NCI-H82 (cell line): ENCODE measurements at places on chromosomes 2 and 18.

GRCh38 chr2:3198119-3198518 is 179.5 kb downstream of the EIPR1 start:
- DNase-seq = peak; percentile 57

GRCh38 chr18:58091099-58091611 is 47.1 kb downstream of the NEDD4L start:
- no peak for DNase-seq

DNA sequence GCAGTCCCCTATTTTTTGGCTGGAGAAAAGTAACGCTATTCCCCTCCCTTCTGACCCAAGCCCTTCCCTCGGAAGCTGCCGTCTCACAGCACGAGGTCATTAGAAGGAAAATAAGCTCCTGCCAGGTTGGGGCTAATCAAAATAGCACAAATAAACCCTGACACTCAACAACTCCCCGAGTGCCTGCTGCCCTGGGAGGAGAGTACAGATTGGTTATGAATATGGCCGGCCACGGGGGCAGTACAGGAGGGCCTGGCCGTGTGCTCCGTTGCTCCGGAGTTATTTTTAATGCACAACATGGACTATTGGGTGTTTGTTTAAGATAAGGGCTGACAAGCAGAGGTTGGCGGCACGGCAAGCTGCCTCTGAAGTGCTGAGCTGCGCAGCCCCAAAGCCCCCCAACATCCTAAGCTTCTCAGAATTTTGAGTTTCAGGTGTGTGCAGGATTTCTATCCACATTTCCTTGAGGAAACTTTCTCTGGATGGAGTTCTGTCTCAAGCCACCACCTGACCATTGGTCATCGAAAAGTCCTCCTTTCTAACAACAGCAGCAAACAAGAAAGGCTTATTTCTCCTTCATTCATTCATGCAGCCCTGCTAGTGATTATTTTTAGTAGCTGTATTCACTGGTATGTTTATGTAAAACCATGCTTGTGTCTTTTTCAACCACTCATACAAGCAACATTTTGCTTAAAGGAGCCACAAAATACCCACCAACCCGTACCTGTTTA is 58.7 kb downstream of the PAX3 start:
- no peak for DNase-seq

- no peak for DNase-seq
Measured at GRCh38 chr2:159922563-159922962, 124.6 kb upstream of the CD302 start.

GRCh38 chr18:13831864-13832508 is 8.0 kb downstream of the MC5R start:
- peak; percentile 9 for DNase-seq

DNA sequence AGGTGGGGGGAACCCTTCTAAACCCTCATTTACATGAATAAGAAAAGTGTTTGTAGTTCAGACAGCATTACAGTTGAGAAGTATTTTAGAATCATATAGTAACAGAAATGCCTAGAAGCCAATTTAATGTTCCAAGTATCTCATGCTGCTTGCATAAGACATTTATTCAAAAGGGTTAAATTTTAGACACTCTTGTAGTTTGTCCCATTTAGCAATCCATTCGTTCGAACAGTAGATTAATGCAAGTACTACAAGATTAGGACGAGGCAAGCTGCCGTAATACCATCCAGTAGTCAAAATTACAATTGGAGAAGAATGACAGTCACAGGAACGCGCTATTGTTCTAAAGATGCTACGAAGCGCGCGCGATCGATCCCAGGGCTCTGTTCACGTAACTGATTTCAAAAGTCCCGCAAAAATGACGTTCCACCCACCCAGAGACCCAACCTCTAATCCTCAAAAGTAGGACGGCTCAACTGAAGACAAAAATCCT is 1.2 kb downstream of the TMEM237 start:
- peak; percentile 92 for DNase-seq

DNA sequence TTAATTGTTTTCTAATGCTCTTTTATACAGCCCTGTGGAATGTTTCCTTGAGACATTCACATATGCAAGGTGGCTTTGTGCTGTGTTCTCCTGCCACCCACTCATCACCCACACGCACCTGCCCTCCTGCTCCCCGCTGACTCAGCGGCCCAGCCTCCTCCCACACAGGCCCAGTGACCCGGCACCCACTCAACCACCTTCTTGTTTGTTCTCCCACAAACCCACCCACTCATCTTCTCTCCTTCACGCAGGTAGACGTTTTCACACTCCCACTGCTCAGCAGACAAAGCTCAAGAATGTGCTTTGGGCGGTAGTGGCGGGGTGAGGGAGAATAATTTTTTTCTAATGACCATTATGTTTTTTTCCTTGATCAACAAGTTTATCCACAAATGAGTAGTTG is 28.6 kb upstream of the NEMP2 start:
- DNase-seq = no peak

DNA sequence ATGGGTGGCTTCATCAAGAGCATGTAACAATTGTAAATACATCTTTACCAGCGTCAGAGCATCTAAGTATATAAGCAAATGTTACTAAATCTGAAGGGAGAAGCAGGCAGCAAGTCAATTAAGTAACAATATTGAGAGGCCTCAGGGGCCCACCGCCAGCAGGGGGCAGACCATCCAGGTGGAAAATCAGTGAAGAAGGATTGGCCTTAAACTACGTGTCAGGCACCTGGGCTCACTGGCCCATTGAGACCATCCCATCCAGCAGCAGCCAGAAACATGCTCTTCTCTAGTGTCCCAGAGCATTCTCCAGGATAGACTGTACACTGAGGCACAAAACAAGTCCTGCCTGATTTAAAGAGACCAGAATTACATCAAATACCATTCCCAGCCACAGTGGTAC is 96.2 kb upstream of the SNTG2 start:
- peak; percentile 55 for DNase-seq

DNA sequence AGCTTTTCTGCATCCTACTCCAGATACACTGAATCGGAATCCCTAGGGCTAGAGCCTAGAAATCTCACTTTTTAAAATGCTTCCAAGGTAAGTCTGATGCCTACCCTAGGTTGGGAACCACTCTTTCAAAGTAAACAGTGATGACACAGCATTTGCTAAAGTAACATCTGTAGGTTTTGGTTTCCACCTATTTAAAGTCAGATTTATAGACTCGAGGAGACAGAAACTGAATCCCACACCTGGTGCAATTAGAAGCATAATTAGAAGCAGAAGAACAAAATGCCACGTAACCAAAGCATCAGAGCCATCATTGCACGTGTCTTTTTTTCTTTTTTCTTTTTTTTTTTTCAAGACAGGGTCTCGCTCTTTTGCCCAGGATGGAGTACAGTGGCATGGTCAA is 40.9 kb downstream of the PDK1 start:
- DNase-seq = no peak

- DNase-seq = no peak
Measured at GRCh38 chr2:147806846-147807245, 38.0 kb upstream of the ACVR2A start.

GRCh38 chr18:57320603-57321002 is 31.8 kb upstream of the ST8SIA3 start:
- DNase-seq = no peak

DNA sequence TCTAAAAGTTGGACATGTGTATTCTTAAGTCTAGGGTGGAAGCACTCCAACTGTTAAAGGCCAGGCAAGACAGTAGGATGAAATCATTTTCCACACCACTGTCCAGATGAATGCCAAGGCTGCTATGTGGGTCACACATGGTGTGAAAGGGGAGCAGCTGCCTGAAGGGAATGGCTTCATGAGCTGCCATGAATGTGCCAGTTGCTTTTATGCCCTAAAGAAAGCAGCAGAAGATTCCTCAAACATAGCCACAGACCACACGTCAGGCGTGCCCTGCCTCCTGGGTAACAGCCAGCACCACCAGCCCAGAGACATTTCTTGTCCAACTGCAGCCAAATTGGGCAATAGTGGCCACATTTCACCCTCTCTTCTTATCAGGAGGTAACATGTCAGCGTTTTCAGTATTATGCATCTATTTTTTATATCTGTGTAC is 130.2 kb downstream of the MTCL1 start:
- DNase-seq = no peak

DNA sequence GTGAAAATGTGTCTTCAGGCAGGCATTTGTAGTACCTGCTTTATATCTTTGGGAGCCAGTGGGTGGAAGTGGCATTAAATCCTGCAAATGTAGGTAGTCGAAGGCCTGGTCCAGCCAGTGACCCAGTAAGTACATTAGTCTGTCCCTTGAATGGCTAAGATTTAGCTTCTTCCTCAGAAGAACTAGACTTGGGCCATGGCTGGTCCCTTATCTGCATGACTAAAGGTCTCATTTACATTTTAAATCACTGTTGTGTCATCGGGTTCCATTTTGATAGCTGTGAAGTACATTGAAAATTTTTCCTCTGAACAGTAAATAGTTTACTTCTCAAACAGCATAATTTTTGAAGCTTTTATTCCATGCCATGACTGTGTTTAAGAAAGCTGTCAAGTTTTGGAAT is 438.4 kb upstream of the KLHL29 start:
- DNase-seq = no peak

DNA sequence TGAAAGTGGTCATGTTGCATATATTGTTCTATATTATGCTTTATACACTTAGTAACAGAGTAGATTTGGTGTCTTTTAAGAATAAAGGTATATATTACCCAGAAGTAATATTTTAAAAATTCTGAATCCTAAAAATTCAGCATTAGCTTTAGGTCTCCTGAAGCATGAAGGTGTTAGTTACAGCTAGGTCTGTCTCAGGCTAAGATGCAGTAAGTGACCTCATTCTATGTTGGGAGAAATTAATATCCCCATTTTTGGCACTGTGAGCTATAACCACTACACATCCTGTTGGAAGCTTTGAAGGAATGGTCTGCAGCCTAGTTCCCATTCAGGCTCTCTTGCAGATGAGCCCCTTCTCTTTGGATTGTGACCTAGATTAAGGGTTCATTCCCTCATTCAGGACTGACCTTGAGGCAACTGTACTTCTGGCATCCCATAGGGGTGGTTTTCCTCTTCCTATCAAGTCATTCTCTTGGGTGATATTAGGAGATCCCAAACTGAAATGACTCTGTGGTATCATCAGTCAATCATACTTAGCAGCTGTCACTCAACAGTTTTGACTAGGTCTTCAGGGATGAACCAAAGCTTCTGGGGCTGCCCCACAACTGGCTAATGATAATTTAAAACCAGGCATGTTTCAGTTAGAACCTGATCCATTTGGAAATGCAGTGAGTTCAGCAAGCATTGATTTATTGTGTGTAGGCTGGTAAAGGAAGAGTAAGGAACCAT is 117.7 kb downstream of the GPD2 start:
- no peak for DNase-seq

GRCh38 chr2:149020432-149020851 is 18.1 kb upstream of the LYPD6B start:
- DNase-seq = no peak

GRCh38 chr2:30662268-30663131 is 144.7 kb downstream of the CAPN13 start:
- no peak for DNase-seq

DNA sequence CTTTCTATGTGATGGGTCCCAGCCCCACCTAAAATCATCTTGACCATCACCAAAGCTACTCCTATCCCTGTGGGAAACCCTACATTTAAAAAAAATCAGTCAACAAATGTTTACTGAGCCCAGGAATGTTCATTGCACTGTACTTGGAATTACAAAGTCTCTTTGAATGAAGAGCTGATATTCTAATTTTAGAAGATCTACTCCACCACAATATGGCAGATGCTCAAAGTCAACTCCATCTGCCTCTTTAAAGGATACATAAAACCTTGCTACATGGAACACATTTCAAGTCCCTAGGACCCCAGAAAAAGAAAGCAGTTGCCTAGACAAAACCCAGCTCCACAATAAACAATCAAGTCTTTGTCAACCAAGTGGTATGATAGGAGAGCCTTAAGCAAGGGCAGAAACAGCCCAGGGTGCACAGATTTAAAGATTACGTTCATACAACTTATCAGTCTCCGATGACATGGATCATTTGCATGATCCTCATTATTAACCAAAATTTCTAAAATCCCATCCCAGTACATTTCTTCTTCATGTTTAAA is 234.3 kb upstream of the ACVR2A start:
- DNase-seq = no peak
